ENCODE measurements at places on chromosomes 4 and X.
A peak's percentile ranks its signal among the peaks of the same experiment; 100 is the strongest.

- no peak for DNase-seq
These were observed 10.4 kb upstream of the CLCN4 start for GRCh38 chrX:10146346-10146745.

GRCh38 chr4:26782168-26782829, 78.3 kb upstream of the STIM2 start:
- no peak for DNase-seq

GRCh38 chr4:306551-306961, 1.3 kb upstream of the ZNF732 start:
- no peak for DNase-seq

DNA sequence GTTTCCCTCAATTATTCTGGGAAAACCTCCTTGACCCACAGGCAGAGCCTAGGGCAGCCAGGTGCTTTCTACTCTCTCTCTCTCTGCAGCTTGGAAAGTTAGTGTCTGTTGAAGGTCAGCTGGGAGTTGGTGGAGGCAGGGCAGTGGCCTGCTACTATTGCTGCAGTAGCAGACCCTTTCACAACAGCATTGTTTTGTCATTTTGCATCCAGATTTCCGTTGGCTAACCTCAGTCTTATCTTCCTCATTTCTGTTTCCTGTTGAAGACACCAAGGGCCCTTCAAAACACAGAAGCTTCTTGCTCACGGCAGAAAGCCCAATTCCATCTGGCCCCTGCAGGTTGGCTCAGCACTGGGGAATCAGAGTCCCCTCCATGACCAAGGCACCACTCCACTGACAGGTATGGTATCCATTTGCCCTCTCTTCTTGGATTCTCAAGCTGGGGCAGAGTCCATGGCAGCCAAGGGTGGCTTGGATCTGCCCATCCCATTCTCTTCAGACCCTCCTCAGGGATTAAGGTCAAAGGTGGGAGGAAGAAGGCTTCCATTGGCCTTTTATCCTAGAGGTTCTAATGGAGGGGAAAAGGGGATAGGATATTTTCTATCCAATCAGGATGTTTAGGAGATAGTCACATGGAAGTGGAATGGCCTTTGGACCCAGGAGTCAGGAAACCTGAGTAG, 24.6 kb downstream of the VSIG4 start:
- DNase-seq = no peak

DNA sequence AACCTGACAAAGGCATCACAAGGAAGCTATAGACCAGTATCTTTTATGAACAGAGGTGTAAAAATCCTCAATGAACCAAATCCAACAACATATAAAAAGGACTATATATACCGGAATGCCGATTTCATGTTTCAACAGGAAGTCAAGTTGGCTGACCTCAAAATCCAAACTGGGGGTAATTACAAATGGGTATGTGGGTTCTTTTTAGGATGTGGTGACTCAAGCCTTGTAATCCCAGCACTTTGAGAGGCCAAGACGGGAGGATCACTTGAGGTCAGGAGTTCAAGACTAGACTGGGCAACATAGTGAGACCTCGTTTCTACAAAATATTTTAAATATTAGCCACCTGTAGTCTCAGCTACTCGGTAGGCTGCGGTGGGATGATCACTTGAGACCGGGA, 10.4 kb downstream of the PRSS48 start:
- no peak for DNase-seq

DNA sequence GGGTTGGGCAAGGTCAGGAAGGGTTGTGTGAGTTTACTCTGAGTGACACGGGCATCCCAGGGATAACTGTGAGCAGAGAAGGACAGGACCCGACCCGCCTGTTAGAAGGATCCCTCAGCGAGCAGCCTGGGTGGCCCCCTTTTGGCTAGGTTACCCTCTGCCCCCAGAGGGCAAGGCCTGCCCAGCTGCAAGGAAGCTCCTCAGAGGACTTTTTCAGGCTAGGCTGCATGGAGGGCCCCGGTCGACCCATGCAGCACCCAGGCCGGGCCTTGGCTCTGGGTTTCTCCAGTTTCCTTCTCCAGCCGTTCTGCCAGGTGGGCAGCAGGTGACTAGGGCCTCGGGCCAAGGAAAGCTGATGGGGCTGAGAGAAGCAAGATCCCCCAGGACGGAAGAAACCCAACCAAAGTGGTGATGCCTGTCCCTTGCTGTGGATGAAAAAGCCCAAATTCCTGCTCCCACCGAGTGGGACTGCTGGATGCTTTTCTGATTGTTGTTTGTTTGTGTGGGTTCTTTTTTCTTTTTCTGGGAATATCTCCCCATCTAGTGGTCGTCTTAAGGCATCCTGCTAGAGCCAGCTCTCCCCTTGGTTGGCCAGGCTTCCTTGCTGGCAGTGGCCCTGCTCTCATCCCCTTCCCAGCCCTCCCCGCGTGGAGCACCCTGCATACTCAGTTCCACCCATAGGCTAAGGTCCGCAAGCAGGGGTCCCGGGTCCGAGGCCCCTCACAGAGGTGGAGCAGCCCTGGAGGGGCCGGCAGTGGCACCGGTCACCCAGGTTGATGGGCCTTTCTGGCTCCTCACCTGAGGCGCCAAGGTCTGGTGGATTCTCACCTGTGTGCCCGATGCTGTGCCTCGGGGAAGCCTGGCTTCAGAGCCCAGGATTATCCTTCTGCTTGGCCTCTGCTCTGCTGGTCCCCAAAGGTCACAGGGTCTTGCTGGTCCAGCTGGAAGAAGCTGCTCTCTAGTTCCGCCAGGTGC, 1.8 kb downstream of the ZFP92 start:
- no peak for DNase-seq

- no peak for DNase-seq
These were observed 24.7 kb downstream of the NAT8L start for GRCh38 chr4:2083826-2084160.

GRCh38 chr4:15653864-15654592, 1.1 kb downstream of the FBXL5 start:
- peak; percentile 35 for DNase-seq

- no peak for DNase-seq
These were observed 78.3 kb upstream of the ARSJ start for GRCh38 chr4:114057746-114058145.

- DNase-seq = no peak
These were observed 361.5 kb upstream of the FMR1 start for GRCh38 chrX:147550217-147550616.

- no peak for DNase-seq
These were observed 43.1 kb downstream of the MRPL1 start for GRCh38 chr4:77905651-77906263.

DNA sequence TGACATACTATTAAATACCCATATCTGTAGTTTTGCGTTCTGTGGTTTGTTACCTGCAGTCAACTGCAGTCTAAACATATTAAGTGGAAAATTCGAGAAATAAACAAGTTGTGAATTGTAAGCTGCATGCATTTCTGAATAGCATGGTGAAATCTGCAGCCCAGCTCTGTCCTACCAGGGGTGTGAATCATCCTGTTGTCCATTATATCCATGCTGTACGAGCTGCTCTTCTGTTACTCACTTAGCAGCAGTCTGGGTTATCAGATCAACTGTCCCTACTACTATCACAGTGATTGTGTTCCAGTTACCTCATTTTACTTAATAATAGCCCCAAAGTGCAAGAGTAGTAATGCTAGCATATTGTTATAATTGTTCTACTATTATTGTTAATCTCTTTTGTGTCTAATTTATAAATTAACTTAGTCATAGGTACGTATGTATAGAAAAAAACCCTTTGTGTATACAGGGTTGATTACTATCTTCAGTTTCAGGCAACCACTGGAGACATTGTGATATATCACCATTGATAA, 173.7 kb upstream of the FAT4 start:
- DNase-seq = no peak

DNA sequence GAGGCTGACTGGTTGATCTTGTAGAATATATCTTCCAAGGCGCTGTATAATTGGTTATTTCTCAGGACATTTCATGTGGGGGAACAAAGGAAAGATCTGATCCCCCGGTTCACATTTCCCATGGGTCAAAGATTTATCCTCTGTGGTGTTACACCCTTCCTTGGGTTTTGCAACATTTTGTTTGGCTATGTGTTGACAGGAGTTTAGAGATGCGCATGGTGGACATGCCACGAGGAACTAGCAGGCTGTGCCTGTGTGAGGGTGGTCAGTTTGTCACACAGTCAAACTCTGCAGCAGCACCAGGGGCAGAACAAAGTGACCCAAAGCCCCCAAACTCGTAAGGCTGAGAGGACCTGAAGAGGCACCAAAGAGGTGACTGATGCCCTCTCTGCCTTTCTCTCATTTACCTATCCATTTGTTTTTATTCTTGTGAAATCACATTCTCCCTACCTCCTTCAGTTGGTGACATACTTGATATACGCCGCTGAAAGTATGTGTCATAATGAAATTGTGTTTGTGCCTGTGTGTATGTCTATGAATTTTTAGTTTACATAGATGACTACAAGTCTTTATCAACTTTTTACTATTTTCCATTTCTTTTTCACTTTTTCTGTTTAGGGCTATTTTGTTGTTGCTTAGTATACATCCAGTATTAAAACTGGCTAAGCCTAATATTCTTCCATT, 164.7 kb downstream of the SPCS3 start:
- no peak for DNase-seq

GRCh38 chr4:110332483-110332882, 134.1 kb upstream of the ELOVL6 start:
- DNase-seq = no peak

- DNase-seq = no peak
These were observed 33.1 kb upstream of the CYP4V2 start for GRCh38 chr4:186158021-186158813.

DNA sequence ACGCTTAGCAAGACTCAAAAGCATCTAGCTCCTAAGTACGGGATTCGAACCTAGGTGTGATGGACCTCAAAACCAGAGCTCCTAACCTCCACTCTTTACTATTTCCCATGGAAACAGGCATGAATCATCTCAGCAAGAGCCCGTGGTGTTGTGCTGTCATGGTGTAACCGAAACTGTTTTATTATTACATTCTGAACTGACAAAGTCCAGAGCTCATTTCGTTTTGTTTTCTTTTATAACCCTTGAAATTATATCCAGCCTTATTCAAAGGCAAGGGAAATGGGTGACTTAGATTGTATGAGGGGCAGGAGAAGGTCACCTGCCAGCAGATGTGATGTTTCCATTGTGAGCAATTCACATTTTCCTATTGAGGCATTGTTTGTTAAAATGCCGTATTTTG, 301.1 kb downstream of the FRMPD4 start:
- no peak for DNase-seq

DNA sequence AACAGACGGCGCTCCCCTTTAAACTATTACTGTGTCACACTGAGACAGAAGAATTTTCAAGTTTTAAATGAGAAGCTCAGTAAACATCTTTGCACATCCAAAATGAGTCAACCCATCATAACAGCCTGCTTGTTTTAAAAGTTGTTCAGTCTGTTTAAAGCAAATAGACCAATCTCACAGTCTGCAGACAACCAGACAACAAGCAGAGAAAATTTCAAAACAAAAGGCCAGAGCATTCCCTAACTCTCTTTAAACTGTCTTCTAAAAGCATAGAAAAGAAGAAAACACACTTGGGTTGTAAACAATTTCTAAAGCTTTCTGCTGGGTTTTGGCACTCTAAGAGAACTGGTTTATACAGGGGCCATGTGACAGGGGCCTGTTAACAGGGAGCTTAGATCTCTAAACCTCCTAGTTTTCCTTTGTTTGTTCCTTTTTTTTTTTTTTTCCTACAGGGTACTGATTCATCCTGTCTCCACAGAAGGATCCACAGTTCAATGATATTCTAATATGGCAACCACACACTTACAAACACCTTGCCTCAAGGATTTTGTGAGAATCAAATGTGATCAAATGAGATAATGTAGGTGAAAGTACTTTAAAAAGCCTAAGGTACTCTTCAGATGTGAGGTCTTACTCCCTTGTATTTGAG, 100.8 kb upstream of the MAML3 start:
- no peak for DNase-seq

GRCh38 chr4:33060674-33061542, 2340.7 kb downstream of the PCDH7 start:
- DNase-seq = no peak

- DNase-seq = no peak
These were observed 68.8 kb upstream of the GRIA2 start for GRCh38 chr4:157151711-157152110.

GRCh38 chrX:103157496-103158316, 57.2 kb upstream of the BEX4 start:
- peak; percentile 15 for DNase-seq

GRCh38 chr4:140703463-140703862, 52.7 kb downstream of the TBC1D9 start:
- DNase-seq = no peak

GRCh38 chrX:69189576-69190371, 24.5 kb upstream of the PJA1 start:
- DNase-seq = peak; percentile 20

DNA sequence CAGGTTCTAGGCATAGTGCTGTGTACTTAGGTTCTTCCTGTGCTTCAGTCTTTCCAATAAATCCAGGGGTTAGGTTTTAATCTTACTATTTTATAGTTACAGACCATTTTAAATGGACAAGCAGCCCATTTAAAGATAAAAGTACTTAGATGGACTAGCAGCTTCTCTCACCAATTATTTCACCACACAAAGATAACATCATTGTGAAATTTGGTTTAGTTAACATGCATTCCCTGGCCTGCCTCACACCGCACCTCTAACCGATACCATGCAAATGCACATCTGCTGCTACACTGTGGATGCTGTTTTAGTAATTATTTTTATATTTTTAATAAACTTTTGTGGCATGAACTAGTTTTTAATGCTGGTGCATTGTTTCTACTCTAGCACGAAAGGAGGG, 252.6 kb downstream of the RAPGEF2 start:
- DNase-seq = no peak

- DNase-seq = no peak
These were observed 32.7 kb upstream of the GLRA2 start for GRCh38 chrX:14496674-14497073.

DNA sequence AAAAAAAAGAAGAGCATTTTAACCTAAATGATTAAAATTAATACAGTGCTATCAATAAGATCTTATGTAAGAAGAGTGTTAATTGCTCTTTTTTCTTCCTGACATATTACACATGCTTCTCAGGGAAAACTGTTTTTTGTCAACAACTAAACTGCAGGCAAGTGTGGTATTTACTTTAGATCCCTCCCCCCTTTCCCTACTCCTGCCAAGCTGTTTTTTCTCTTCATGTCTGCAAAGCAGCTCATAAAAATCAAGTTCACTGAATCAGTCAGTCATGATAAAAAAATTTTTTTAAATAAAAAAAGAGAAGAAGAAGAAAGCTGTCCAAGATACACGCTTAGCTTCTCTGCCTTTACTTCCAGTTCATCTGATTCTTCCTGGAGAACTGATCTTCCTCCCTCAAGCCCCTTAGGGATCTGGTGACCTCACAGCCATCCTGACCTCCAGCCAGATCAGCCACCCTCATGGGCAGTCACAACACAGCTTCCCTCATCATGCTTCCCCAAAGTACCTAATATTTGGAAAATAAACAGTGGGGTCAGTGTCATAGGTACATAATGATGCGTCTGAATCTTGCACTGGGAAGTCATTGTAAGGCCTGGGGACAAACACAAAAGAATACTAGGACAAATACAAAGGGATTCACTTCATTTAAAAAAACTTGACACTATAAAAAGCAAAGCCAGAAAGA, 87.0 kb downstream of the ZNF827 start:
- no peak for DNase-seq

- DNase-seq = no peak
These were observed 29.4 kb downstream of the DTHD1 start for GRCh38 chr4:36310793-36311192.
